Activated CD4-positive, CD25-positive, alpha-beta regulatory T cell (primary cell): ENCODE measurements at places on chromosomes 7 and 10.

GRCh38 chr7:36775061-36775620 is 50.8 kb upstream of the AOAH start:
- no peak for DNase-seq

DNA sequence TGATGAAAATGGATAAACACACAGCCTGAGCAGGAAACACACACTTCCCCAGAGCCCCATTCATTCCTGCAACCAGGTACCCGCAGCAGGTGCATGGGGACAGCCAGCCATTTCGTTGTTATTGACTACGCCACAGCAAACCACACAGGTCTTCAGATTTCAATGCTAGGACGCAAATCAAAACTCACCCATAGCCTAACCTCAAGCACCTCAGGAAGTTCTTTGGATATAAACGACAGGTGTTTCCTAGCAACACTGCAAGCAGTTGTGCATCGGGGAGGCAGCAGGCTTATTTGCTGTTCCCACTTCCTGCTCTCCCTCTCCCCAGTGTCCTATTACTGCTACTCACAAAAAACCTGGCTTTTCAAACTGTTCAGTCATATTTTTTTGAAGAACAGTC is 176.5 kb upstream of the FRMD4A start:
- no peak for DNase-seq

DNA sequence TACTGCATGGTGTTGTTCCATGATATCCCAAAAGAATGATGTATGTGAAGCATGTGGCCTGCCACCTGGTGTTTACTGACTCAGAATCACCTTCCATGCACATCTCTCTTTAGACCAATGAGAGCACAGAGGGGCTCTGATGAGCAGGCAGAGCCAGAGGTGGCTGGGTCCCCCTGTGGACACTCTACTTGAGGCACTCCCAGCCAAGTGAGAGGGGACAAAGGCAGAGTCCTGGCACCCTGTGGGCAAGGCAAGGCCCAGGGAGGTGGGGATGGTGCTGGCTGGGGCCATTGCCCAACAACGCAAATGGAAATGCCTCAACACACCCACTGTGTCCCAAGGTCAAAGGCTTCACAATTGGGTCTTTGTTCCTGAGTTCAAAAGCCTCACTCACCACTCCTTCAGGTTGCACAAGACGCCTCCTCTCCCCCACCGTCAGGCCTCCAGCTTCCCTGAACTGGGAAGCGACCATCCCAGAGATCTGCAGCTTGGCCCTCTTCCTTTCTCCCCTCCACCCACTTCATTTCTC is 164.6 kb downstream of the NEURL1 start:
- no peak for DNase-seq

GRCh38 chr10:112951359-112952281 is 1.6 kb downstream of the TCF7L2 start:
- DNase-seq = peak; percentile 8

GRCh38 chr7:12493863-12494686 is 76.4 kb upstream of the SCIN start:
- no peak for DNase-seq

DNA sequence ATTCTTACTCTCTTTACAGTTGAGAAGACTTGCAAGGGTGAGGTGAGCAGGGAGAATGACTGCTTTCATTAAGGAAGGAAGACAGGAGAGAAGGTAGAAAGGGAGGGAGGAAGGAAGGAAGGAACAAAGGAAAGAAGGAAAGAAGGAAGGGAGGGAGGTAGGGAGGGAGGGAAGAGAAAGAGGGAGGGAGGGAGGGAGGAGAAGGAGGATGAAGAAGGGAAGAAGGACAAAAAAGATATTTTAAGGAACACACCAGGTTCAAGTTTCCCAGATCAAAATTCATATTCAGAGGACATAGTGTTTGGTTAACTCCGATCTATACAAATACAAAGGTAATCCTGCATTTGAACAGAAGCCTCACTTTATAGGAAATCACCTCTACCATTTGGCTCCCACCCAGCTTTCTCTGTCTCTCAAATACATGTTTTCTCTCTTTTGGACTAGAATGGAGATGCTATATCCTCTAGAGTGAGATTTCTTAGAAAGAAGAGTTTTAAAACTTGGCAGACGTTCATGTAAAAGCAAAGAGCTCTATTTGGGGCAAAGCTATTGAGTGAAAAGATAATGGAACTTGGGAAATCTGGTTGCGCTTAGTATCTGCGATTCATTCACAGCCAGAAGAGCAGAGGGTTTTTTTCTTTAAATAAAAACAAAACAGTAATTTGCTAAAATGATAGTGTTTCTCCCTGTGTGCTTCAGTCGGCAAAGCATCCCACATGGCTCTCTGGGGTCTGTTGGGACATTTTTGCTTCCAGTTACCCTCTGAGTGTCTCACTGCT is 261.9 kb upstream of the LYZL1 start:
- DNase-seq = no peak
